ENCODE measurements at places on chromosomes 4 and X.

DNA sequence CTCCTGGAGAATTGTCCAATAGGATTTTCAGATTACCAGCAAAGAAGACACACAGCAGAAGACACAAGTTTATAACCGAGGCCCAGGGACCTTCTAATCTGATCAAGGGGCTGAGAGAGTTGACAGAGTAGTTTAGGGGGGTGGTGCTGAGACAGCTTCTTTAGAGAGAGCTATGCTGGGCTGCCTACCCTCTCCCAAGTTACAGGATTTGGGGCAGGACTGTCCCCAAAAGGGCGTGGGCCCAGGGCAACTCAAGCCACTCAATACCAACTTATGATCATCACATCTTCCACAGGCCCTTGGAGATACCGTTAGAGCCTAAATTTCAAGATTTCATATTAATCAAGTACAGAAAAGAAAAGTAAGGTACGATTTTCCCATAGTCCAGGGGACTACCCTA lies 43.0 kb downstream of the PDHA1 start:
- no peak for DNase-seq

DNA sequence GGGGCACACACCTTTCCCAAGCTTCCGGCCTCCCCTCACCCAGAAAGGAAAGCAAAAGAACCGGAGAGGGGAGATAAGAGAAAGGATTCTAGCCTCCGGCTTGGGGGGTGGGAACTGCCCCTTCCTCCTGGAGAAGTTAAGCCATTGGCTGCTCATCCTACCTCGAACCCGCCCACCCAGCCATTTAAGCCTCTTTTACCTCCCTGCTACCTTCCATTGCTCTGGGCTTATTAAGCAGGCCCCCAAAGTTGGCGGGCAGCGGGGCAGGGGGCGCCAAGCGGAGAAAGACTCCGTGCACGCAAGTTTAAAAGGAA lies 2.3 kb downstream of the MAML3 start:
- DNase-seq: peak; percentile 76

- no peak for DNase-seq
These were observed 662.1 kb upstream of the DIPK2B start for GRCh38 chrX:45862801-45863200.

DNA sequence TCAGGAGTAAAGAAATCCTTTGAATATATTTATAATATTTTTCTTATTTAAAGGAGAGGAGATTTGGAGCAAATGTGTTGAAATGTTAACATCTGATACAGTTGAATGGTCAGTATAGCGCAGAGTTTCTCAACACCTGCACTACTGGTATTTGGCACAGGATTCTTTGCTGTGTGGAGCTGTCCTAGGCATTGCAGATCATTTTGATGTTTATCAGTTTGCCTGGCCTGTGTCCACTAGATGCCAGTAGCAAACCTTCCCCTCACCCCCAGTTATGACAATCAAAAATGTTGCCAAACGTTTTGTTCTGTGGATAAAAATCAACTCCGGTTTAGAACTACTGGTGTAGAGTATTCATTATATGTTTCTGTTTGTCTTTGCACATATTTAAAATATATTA lies 765.3 kb upstream of the SLIT2 start:
- no peak for DNase-seq

- DNase-seq: no peak
These were observed 23.4 kb downstream of the ZFYVE28 start for GRCh38 chr4:2395038-2395437.

DNA sequence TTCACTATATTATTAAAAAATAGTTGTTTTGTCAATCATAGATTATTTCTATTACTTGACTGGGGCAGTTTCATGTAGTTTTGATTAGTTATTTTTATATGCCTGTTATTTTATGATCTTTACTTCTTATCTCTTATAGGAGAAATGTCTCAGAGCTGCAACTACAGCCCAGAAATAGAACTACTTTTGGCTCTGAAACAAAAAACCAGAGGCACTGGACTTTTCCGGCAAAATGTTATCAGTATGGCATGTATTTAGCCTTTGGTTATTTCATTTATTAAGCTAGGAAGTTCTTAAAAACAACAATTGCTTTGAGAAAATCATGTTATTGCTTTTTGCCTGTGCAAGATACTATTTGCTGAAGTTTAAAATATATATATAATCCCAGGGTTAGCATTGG lies 566.5 kb downstream of the ANKRD50 start:
- no peak for DNase-seq

DNA sequence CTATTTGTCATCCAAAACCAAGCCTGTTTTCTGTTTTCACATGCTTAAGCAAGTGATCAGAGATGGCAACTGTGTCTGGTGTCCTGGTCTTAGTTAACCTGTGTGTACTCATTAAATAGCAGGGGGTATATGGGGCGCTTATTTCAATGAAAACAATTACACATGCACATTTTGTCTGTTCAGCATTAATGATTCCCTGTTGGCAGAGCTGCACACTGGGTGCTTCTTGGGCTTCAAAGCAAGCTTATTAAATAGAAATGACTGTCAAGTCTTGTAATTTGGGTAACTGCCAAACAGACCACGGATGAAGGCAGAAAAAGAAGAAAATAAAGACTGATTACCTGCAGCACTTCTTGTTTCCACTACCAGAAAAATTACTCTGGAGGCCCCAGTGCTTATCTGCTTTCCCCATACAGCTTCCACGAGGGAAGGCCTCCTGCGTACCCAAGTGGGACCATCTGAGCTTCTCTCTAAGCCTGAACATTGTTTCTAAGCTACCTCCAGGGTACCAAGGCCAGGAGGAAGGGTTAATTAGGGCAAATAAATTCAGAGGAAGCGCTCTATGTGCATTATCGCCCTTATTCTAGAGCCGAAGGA lies 107.2 kb upstream of the TBL1X start:
- DNase-seq: no peak

DNA sequence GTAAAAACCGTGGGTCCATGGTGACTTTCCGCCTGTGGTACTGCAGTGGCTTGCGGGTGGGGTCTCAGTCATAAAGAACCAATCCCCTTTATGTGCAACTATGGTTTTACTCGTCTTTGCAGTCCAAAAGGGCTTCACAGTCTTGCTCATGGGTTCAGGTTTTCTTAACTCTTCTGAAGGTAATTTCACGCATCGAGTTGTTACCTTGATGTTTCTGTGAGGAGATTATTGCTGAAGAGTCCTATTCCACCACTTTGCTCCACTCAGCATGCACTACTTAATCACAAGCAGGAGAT lies 41.5 kb downstream of the F8 start:
- no peak for DNase-seq

DNA sequence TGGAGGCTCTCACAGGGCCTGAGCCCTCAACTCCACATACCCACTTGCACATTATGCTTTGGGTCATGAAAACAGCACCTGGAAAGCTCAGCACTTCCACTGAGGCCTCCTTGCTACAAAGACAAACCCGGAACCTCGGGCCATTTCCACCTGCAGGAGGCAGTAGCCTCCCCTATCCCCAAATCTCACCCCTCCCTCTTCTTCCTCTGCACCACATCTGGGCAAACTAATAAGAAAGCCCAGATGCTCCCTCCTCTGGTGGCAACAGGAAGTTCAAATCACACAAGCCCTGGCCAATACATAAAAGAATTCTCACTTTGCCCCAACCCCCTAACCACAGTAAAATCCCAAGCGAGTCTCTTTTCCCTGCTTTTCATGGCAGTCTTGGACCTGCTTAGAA lies 136.4 kb downstream of the MAPK10 start:
- DNase-seq: peak; percentile 22

- DNase-seq: no peak
These were observed 154.0 kb downstream of the UGT8 start for GRCh38 chr4:114752391-114753165.

DNA sequence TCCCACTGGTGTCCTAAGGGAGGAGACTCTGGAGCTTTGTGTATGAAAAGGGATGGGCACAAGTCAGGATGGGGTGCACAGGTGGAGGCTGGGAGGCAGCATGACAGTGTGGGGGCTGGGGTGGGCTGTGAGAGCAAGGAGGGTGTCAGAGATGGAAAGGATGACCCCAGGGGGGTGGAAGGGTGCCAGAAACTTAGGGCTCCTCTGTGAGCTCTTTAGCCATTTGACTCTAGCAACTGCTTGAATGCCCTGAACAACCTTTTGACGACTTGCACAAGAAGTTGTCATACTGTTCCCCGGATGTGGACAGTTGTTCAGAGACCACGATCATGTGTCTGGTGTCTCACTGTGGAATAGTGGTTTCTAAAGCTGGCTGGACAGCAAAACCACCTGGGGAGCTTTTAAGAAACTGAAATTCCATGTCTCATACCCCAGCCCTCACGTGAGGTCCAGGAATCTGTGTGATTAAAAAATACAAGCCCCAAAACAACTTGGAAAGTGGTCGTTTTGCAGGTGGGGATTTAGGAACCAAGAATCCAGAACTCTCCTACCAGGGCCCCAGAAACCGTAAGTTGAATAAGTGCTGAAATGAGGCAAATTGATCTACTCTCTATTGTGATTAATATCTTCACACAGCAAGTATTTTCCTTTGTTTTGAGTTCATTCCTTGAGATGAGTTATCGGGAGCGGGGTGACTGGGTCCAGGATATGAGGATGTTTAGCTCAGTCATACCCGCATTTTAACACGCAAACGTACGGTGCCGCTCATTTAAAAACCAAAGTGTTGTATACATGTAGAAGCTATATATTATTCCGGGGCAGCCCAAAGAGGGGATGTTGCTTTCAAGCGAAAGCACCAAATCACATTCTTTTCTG lies 3.4 kb downstream of the RHOH start:
- no peak for DNase-seq

DNA sequence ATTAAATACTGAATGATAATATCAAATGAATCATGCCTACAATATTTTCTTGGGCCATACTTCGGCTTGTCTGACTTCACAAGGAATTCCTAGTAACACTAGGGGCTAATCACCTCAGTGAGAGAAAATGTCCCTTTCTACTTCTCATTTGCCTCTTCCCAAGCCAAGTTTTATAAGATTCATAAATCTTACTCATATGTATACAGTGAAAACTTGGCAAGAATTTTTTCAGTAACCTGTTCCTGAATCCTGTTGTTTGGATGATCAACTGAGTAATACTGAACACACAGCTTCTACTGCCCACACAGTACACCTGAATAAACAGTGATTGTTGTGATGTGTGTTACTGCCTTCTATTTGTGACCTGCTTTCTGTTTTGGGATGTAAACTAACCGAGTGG lies 16.5 kb downstream of the TMPRSS11E start:
- DNase-seq: no peak

GRCh38 chr4:123166023-123166422 lies 230.6 kb upstream of the SPRY1 start:
- DNase-seq: no peak

GRCh38 chr4:11139871-11140270 lies 288.8 kb downstream of the HS3ST1 start:
- DNase-seq: no peak

GRCh38 chr4:38615847-38616246 lies 48.2 kb upstream of the KLF3 start:
- DNase-seq: no peak

DNA sequence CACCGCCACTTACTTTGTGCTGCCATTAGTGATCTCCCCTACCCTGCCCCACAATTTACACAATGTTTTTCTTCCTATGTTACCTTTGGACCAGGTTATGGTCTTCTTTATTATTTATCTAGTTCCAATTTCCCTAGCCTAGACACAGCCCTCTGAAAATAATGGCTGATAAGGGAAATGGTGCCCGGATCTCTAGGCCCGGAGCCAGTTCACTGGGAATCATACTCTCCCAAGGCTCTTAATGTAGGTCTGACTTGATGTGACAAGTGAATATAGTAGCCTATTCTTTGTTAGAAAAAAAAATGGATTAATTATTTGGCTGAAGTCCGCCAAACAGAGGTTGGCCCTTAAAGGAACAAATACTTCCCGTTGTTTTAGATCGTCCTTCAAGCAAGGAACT lies 208.0 kb downstream of the RELL1 start:
- no peak for DNase-seq
